ENCODE measurements at places on chromosomes 12 and 14.

DNA sequence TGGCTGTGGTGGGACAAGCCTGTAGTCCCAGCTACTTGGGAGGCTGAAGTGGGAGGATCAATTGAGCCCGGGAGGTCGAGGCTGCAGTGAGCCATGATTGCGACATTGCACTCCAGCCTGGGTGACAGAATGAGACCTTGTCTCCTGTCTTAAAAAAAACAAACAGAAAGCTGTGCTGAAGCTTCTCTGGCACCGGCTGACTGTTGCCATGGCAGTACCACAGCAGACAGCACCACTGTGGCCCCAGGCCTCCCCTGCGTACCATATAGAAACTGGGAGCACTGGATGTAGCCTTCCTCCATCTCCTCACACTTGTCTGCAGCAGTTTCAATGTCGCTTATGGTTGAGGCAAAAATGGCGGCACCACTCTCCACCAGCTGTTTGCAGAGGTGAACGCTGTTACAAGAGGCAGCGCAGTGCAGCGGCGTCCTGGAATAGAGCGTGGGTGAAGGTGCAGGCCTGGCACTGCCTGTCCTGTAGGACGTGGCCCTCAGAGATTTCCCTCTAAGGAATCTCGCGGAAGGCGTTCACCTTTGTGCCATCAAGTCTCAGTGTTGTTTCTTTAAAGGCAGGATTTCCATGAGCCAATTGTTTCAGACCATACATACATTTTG is 21.9 kb downstream of the ZFYVE21 start:
- no peak for DNase-seq

- DNase-seq, result no peak
Observed at GRCh38 chr14:65835501-65835900, 423.0 kb downstream of the FUT8 start.

DNA sequence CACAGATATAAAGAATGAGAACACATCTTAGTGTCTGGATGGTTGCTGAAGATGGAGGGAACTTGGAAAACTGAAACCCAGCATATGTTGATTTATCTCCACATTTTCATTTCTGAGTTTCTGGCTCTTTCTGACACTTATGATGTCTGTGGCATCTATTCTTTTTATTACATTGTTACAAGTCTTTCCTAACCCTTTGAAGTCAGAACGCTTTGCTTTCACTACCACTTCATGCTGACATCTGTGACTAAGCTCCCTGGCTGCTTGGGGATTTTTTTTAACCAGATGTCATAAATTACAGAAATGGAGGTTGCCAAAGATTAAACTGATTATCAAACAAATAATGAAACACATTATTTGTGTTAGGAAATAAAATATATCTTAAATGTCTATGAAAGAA is 188.7 kb downstream of the KITLG start:
- DNase-seq, result no peak

- no peak for DNase-seq
Observed at GRCh38 chr12:1591034-1591433, 3.3 kb downstream of the FBXL14 start.

DNA sequence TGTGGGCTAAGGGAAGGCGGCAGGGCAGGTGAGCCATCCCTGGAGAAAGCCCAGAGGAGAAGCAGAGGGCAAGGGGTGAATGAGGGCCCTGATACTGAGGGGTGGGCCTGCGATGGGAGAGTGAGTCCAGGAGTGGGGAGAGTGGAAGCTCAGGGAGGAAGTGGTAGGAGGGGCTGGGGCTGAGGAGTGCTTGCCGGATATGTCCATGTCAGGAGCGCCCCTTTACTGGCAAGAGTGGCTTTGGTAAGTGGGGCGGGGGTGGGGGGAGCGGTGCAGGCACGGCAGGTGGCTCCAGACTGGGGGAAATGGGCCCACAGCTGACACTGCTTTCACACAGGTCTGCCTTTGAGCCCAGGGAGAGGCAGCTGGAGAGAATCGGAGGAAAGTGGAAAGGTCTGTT is 86.4 kb upstream of the GPR68 start:
- DNase-seq, result no peak

DNA sequence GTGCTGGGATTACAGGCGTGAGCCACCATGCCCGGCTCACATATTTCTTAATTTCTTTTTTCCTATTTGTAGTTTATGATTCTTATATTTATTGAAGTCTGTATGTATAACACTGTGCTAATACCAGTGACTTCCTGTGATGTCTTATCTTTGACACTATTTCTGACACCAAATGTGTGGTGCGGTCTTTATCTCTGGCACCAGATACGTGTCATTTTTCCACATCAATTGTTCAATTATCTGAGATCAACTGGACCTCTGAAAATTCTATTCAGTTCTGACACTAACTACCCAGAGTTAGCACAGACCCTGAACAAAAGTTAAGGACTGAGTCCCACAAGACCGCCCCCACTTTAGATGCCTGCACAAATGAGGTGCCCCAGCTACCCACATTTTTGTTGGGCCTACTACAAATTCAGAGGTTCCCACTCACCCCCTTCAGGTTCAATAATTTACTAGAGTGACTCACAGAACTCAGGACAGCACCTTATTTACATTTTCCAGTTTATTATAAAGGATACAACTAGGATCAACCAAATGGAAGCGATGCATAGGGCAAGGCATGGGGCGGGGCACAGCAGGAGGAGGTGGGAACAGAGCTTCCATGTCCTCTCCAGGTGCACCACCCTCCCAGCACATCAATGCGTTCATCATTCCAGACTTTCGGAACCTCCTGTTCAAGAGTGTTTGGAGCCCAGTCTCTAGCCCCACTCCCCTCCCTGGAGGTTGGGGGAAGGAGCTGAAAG is 11.6 kb upstream of the SRSF9 start:
- no peak for DNase-seq

DNA sequence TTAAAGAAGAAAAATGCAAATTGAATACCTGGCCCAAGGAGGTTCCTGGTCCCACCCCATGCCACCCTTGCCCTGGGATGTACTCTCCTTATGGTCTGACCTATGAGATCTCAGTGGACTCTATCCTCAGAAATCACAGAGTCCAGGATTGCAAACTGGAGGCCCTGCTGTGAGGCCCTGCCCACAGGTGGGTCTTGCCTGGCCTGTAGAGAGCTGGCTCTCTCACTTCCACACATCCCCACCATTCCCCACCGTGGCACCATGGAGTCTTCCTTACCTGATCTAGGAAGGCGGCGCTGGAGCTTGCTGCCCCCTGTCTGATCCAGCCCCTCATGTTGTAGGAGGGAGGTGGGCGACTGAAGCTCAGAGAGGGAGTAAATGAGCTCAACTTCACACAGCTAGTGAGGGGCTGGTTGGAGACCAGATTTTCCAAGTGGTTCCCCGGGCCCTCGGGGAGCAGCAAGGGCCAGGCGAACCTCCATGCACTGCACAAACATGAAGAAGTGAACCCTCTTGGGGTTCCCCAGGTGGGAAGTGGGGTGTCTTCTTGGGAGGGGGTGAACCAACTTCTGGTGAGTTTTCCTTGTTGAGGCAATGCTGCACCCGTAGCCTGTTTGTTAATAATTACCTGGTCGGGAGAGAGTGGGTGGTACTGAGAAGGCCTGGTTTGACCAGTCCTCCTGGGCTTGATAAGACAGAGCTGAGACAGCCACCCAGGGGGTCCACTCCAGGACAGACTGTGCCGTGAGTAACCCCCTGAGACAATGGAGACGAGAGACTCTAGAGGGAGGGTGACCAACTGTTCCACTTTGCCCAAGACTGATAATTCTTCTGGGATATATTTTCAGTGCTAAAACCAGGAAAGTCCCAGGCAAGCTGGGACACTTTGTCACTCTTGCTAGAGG is at the start of gene SERPINA4:
Gene SERPINA4 (plus strand): TSS at position 692 of the 905 bp plus-strand sequence. CDS start 2,041 bp downstream, outside the sequence.
- no peak for DNase-seq

DNA sequence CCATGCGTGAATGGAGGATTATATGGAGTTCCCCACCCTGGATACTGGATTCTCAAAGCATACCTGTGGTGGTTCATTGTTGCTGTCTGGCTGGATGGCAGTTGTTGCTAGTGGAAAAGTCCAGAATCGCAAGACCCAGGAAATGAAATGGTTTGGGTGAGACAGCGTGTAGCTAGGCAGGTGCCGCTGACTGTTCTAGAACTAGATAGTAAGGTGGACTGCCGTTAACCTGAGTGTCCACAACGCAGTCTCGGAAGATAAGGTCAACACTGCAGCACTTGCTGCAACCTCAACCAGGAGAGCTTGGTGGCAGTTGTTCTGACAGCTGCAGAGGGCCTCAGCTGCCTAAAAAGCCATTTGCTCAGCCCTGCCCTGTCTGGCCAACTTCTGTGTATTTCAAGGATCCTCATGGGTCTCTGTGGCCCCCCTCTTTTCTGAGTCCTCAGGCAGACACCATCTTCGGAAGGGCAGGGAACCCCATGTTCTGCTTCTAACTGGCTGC is 15.5 kb upstream of the IRF2BPL start:
- no peak for DNase-seq

DNA sequence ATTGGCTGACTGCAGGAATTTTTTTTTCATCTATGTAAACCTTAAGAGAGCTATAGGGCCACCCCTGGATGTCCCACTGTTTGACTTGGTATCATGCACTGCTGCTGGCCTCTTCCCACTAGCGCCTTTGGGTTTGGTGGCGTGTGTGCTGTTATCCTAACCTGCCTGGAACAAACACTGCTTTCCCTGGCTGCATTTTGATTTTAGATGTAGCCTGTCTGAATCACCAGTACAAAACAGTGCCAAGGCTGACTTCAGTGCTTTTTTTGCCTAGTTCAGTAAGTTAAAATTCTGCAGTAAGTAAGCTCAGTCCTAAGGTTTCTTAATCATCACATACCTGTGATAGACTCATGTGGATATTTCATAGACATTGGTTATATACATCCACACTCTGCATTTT is 99.2 kb downstream of the EML1 start:
- DNase-seq, result no peak

DNA sequence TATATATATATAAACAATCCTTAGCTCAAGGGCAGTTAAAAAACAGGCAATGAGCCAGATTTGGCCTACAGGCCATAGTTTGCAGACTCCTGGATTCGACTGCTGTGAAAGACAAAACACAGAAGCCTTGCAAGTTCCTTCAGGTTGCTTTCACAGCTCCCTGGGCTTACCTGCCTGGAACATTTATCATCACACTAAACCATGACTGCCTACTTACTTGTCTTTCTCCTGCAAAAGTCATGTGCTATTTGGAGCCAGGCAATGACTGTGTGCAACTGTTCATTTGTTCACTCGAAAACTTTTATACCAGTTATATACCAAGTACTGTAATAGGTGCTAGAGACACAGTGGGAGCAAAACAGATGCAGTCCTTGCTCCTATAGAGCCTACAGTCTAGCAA is 2.2 kb upstream of the RPS6KA5 start:
- DNase-seq, result peak; percentile 10

GRCh38 chr14:31705731-31706130 is 144.5 kb downstream of the NUBPL start:
- DNase-seq, result no peak

DNA sequence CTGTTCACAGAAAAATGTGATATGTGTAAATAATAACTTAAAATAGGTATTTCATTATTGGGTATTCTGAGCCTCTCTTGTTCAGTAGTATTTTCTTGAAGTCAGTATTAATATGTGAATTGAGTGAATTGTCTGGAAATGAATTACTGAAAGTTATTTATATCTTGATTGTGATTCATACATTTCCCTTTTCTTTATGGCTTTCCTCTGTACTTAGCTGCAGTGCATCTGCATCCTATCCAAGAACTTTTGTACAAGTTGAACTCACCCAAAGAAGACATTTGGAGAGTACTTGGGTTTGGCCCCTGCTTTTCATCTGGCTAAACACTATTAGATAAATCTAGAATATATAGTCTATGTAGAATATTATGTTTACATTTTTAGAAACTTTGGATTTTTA is 326.0 kb downstream of the RAD51B start:
- DNase-seq, result no peak

- DNase-seq, result peak; percentile 33
Observed at GRCh38 chr12:130031571-130032189, 127.9 kb upstream of the TMEM132D start.

- no peak for DNase-seq
Observed at GRCh38 chr12:132364348-132364902, 35.0 kb upstream of the GALNT9 start.

DNA sequence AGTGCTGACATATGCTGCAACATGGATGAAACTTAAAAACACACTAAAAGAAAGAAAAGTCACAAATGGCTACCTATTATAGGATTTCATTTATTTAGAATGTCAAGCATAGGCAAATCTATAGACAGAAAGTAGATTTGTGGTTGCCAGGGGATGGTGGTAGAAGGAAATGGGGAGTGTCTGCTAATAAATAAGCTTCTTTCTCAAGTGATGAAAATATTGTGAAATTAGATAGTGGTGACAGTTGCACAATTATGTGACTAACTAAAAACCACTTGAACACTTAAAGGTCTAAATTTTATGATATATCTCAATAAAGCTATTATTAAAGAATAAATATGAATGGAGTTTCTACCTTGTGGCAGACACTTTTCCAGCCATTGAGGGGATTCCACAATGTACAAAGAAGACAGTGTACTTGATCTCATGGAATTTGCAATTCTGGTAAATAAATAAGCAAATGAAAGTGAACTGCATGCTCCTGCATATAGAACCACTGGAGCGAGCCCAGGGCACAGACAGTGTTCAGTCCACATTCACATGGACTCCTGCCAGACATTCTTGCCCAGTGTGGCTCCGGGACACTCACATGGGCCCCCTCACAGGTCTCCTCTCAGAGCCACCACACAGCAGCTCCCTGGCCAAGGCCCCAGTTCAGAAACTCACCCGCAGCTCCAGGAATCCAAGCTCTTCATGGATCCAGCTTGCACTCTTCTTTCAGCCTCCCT is 107.1 kb upstream of the ARID2 start:
- no peak for DNase-seq

DNA sequence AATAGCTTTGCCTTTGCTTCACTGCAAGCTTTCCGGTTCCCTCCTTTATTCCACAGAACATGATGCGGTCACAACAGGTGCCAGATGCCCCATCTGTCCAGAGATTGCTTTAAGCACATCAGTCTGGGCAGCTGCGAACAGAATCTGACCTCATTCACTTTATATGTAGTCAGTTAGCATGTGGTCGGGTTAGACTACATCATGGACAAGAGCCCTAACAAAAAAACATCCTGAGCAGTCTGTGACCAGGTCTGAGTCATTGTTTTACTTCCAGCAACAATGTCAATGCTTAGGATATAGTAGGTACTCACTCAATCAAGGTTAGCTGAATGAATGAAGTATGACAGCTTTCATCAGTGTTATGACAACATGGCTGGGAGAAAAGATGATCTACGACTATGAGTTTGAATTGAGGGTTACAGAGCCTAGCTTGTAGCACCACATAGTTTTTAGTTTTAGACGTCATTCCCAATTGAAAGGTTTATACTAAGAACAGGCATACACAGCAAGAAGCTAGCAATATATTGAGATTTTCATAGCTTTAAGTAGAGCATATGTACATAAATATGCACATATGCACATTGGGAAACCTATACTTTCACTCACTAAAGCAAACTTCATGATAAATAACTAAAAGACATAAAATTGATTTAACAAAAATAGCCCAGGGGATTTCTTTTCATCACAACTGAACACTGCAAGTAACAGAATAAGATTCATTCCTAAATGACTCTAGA is 64.2 kb upstream of the TMCC3 start:
- no peak for DNase-seq

Measured in lung (tissue), 17 donors.